ENCODE measurements at places on chromosomes 3 and 15.

GRCh38 chr3:16807391-16807790, 77.4 kb upstream of the PLCL2 start:
- no peak for DNase-seq

GRCh38 chr15:58694641-58695398, 54.7 kb downstream of the ADAM10 start:
- DNase-seq, result no peak

DNA sequence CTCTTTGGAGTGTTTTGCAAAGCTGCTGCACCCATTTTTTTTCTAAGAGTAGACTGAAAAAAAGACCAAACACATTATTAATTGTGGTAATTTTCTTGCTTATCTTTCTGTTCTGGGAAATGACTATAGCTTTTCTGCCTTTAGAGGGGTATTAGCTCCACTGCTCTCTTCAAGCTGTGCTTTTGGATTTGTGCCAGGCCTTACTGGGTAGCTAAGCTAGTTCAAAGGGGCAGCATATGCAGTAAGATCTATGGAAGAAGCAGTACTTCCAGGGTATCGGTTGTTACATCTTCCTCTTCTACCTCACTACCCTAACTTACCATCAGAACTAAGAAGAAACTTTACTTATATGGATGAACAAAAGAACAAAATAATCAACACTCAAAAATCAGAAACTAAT, 28.7 kb upstream of the ARIH1 start:
- DNase-seq, result no peak

DNA sequence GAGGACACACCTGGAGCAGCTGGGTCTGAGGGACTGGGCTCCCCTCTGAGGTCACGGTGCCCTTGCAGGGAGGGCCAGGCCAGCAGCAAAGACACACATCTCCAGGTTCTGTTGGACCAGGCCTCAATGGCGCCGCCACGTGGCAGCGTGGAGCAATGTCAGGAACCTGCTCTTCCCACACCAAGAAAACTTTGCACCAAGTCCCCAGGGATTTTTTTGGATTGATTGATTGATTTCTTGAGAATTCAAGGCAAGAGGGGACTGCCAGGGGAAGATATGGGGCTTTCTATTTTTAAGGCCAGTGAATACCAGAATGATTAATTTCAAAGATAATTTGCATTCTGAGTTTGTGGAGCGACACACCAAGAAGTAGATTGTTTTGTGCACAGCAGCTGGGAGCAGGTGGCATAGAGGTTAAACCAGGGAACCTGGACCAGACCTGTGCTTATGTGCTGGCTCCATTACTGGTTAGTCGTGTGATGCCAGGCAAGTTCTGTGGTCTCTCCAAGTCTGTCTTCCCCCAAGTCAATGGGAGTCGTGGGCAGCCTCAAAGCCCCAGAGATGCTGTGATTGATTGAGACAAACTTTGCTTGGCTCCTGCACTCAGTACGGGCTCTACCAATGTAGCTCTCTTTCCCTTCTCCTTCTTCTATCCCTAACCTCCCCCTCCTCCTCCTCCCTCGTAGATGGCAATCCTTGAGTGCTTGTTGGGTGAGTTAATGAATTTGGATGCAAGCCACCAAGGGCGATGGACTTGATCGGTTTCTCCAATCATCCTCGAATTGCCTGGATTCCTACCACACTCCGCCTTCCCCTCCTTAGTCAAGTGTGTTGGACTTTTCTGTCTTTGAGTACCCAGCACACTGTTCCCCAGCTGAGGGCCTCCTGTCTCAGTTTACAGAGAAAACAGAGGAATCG, 96.2 kb upstream of the TRPM1 start:
- DNase-seq, result no peak

- no peak for DNase-seq
These were observed 146.1 kb upstream of the TPM1 start for GRCh38 chr15:62896380-62896866.

DNA sequence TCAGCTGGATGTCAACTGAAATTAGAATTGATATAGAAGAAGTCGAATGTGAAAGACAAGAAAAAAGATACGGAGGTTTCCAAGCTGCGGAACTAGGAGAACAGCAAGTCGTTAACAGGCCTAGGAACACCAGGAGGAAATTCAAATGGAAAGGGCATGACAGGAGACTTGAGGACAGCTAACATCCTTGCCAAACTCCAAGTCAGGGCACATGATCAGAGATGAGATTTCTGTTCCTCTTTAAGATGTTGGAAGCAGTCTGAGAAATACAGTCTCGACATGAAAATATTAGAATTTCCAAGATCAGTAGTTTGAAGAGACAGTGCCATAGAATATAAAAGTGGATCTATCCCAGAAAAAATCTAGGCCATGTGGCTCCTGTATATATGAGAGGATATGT, 5.0 kb downstream of the MYO5A start:
- DNase-seq, result no peak

DNA sequence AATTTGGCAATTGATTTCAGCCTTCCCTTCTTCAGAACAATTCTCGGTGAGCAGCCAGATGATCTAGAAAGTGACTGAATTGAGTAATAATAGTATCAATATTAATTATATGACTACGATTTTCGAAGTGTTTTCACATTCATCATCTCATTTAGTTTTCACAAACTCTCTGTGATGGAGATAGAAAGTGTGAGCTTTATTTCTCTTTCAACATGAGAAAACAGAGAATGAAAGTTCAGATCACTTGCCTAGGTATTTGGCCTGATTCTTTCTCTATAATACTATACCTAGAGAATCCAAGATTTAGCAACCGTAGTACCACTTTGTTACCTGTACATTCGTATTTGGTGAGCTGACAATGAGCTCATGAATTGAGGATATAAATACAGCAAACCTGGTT, 739.2 kb upstream of the NR2F2 start:
- DNase-seq, result no peak

- no peak for DNase-seq
These were observed 13.9 kb upstream of the UBE2E2 start for GRCh38 chr3:23189187-23189586.

DNA sequence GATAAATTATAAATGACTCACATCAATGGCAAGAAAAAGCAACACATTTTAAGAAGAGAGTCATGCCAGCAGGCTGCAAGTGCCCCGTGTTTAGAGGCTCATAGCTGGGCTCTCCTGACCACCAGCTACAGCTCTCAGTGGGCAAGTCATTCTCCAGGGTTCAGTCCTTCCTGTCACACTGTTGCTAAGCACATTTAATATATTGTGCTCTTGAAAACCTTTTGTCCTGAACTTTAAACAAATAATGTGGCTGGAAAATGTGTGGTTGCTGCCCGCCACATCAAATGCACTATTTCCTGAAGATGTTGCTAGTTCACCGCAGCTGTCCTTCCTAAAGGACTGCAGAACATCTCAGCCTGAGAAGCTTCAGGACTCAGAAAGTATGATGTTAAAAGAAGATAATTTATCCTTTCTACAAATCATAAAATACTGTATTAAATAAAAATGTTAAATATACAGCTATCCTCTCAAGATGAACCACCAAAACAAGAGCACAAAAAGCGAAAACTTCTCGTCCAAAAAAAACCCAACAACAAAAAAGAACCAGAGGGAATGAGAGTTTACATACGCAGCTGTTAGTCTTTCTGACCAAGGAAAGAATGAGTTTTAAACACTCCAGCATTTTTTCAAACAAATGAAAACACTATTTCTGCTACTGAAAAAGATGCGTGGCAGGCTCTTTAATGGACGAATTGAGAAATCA, 951 bp downstream of the TARS3 start:
- no peak for DNase-seq

- DNase-seq, result peak; percentile 16
These were observed 160.7 kb upstream of the MCTP2 start for GRCh38 chr15:94070356-94071295.

DNA sequence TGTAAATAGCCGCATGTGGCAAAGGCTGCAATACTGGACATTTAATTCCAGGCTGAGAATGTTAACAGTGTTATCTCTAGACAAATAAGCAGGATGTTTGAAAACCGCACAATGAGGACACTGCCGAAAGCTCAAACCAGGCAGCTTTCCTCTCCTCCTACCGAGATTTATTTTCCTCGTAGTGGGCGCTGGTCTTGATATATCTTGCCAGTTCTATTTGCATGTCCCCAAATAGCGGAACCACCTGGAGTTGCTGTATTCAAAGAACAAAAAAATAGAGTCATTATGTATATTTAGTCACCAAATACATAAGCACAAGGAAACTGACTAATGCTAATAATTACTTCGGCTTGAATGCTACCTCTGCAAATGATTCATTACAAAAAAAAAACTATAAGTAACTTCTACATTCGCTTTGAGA, 46.5 kb downstream of the CYFIP1 start:
- peak; percentile 83 for DNase-seq

GRCh38 chr3:32208447-32208846, 30.0 kb upstream of the CMTM8 start:
- DNase-seq, result no peak

DNA sequence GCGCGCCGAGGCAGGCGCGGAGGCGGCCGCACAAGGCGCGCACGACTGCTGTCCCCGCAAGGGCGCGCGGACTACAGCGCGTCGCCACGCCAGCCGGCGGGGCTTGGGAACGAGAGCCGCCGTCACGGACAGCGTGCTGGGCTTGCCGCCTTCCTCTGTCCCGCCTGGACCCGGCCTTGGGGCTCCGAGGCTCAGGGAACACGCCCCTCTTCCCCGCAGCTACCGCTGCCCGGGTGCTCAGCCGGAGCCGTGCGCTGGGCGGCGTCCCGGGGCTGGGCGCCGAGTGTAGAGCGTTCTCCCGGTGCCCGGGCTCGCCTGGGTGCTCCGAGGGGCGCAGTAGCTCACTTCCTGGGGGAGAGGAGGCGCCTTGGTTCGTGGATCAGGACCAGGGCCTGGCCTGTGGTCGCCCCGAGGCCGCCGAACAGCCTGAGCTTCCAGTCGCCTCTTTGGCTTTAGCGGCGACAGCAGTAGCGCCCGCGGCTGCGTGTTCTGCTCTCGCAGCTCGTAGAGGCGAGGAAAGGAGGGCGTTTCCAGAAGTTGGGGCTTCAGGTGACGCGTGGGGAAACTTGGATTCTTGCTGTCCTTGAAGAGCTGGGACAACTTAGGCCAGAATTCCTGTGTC, 226.7 kb upstream of the C2CD4B start:
- no peak for DNase-seq

- no peak for DNase-seq
These were observed 262.8 kb downstream of the RORA start for GRCh38 chr15:60966316-60966715.

DNA sequence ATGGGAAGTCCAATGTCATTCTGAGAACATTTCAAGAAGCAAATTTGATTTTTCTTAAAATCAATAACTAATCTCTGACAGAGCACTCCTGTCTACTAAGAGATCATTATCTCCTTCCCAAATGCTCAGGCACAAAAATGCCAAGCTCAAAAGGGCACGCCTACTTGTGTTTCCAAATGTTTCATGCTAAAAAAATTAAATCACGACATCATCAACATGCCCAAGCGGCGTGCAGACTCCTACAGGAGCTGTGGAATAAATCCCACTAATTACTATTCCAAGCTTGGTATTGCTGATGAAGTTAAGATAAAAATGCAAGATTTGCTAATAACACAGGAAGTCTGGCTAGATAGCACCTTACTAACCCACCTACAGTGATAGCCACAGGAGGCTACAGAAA, 140.8 kb downstream of the OSBPL10 start:
- no peak for DNase-seq

GRCh38 chr3:60574046-60574769, 677.0 kb downstream of the FHIT start:
- no peak for DNase-seq

DNA sequence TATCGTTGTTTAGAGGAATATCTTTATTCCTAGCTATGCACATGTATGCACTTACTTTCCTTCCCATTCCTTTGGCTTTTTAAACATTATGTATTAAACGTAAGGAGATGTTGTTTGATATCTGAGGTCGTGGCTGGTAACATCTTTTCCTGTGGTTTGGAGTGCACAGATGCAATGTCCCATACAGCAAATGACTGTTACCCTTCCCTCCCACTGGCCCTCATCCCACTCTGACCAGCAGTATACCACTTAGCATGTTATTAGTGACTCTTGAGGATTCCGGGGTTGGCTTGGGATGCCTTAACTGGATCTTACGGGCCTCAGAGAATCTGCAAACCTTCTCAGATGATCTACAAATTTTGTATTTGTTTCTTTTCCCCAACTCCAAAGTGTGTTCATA, 34.5 kb downstream of the TGFBR2 start:
- DNase-seq, result no peak

GRCh38 chr3:66938338-66938963, 59.7 kb upstream of the KBTBD8 start:
- DNase-seq, result peak; percentile 12

- no peak for DNase-seq
These were observed 21.4 kb upstream of the PCOLCE2 start for GRCh38 chr3:142910280-142910679.
